ENCODE measurements at places on chromosomes 13 and 19.

GRCh38 chr13:30572859-30573275 is 44.9 kb upstream of the USPL1 start:
- no peak for DNase-seq

DNA sequence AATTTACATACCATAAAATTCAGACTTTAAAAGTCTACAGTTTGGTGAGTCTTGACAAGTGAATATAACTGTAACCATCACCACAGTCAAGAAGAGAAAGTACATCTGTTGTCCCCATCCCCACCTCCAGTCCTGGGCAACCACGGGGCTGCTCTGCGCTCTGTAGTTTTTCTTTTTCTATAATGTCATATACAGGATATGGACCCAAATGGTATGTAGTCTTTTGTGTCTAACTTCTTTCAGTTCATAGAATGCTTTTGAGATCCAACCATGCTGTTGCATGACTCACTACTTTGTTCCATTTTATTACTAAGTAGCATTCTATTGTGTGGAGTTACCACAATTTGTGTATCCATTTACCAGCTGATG is 103.9 kb downstream of the DOCK9 start:
- DNase-seq, result no peak

DNA sequence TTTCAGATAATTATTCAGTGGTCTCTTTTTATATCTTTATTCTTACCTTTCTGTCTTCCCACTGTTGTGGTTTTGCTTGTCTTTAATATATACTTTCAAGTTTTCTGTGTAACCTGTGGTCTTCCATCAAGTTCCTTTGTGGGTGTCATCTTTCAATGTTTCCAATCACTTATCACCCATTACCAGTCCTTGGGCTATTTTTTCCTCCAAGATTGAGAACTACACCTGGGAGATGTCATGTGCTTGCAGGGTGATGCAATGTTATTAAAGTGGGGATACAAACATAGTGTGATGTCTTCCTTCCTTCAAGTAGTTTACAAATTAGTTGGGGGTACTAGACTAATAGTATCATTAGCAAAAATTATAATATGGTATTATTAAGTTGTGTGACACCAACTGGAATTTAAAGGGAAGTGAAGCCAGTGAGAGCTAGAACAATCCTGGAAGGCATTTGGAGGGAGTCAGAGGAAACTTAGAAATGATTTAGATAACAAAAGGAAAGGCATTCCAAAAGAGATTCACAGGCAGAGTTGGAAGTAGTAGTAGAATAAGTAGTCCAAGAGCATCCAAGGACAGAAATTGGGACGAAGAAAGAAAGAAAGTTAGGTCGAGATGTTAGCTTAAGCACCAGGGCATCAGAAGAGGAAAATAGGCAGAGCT is 3.4 kb downstream of the FNDC3A start:
- no peak for DNase-seq

DNA sequence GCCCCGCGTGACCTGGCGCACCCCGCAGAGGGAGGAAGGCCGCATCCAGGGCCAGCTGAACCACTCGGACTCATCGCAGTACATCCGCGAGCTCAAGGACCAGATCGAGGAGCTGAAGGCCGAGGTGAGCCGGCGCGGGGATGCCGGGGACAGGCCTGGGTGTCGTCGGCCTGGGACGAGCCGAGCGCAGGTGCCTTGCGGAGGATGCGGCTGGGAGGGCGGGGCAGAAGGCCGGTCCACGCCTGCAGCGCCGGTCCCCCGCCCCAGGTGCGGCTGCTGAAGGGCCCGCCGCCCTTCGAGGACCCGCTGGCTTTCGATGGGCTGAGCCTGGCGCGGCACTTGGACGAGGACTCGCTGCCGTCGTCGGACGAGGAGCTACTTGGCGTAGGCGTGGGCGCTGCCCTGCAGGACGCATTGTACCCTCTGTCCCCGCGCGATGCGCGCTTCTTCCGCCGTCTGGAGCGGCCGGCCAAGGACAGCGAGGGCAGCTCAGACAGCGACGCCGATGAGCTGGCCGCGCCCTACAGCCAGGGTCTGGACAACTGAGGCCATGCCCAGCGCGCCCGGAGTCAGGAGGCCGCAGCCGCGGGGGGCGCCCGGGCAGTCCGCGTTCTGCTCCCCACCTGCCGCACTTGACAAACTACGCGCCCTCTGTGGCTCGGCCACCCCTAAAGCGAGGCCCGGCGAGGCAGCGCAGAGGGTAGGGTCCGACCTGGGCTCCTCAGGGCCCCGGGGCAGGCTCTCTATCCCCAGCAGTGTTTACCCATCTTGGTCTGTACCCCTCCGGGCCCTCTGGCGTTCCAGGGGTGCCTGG is 10.8 kb downstream of the PRR36 start:
- no peak for DNase-seq

GRCh38 chr13:26585136-26585535 is 27.7 kb downstream of the WASF3 start:
- no peak for DNase-seq
